ENCODE measurements at places on chromosomes 2 and 18. TPM values are rescaled to one million over a fixed set of nuclear protein-coding genes. Genes with fewer than 3 reads are reported as not detected.

ARHGAP15 gene
- 90.1 TPM for total RNA-seq

AGAP1 gene
- 1.1 TPM for total RNA-seq

DSC1 gene
- 0.24 TPM for total RNA-seq

RFX8 gene
- total RNA-seq, result 0.60 TPM

SETBP1 gene
- 1.4 TPM for total RNA-seq

FECH gene
- total RNA-seq, result 18.8 TPM

TMEM182 gene
- 4.9 TPM for total RNA-seq

LDLRAD4 gene
- 21.3 TPM for total RNA-seq

DGKD gene
- 72.3 TPM for total RNA-seq

LRP2 gene
- total RNA-seq, result 0.25 TPM

CYP26B1 gene
- total RNA-seq, result not detected

TMEM198 gene
- total RNA-seq, result 0.86 TPM

UPP2 gene
- not detected for total RNA-seq

TMEM18 gene
- total RNA-seq, result 22.4 TPM

EPAS1 gene
- total RNA-seq, result 2.1 TPM

MOCOS gene
- not detected for total RNA-seq

CHST9 gene
- not detected for total RNA-seq

NPPC gene
- total RNA-seq, result 0.57 TPM

SMIM21 gene
- total RNA-seq, result not detected

LPIN1 gene
- 102 TPM for total RNA-seq

EFHD1 gene
- total RNA-seq, result 2.0 TPM

FABP1 gene
- not detected for total RNA-seq

DUSP19 gene
- 5.0 TPM for total RNA-seq

MALL gene
- 0.17 TPM for total RNA-seq

NEU2 gene
- not detected for total RNA-seq
